ENCODE measurements at places on chromosomes 12 and 14.

GRCh38 chr12:47249082-47249481 lies 169.3 kb upstream of the AMIGO2 start:
- DNase-seq: no peak

DNA sequence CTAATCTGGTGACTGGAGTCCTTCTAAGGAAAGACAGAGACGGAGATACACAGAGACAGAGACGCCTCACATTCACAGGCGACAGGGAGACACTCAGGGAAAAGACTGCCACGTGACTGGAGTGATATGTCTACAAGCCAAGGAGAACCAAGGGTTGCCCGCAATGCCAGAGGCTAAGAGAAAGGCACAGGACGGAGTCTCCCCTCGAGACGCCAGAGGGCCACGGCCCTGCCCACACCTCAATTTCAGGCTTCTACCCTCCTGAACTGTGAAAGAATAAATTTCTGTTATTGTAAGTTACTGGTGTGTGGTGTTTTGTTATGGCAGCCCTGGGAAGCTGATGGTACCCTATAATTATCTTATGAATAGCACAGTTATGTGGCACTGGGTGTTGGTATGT lies 11.6 kb upstream of the RAN start:
- no peak for DNase-seq

GRCh38 chr14:39641224-39641623 lies 209.0 kb upstream of the FBXO33 start:
- DNase-seq: no peak

GRCh38 chr12:89731089-89731488 lies 22.5 kb upstream of the ATP2B1 start:
- no peak for DNase-seq

- DNase-seq: no peak
These were observed 406.4 kb downstream of the CCER1 start for GRCh38 chr12:90548595-90548994.

Measured in NCI-H2107 (cell line).